Transverse colon (tissue), 4 donors: ENCODE measurements at places on chromosomes 16 and 17. TPM values are rescaled to one million over a fixed set of nuclear protein-coding genes. Genes with fewer than 3 reads are reported as not detected.
A peak's percentile ranks its signal among the peaks of the same experiment; 100 is the strongest.

The CA4 gene
- total RNA-seq = 359 TPM

DNA sequence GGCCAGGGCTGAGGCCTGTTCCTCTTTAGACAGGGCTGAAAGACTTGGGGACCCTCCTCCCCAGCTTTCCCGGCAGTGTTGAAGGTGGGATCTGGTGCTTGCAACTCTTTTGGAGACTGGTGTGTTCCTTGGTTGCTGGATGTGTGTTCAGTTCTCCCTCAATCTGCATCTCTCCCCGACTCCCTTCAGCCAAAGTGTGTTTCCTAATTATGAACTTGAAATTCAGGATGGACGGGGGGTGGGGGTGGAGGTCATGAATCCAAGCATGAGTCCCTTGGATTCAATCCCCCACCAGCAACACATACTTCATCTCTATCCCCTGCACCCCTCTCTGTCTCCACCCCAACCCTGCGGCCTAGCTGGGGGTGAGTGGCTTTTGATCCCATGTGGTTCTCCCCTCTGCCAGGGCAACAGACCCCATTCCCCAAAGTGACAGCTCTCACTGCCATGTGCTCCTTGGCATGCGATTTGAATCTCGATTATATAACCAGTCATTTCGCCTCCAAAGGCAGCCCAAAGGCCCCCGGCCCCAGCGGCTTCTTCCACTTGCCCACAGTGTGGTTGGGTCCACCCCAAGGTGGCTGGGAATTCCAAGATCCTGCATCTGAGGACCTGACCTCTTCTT is 1.3 kb downstream of the ARHGAP23 start:
- no peaks in the 10 kb centered on the region for H3K36me3 ChIP-seq
- peaks cover 13% of the 10 kb centered on the region for H3K4me1 ChIP-seq
- peaks cover 8% of the 10 kb centered on the region for H3K27me3 ChIP-seq
- DNase-seq = no peak
- peak overlapping the region; percentile 96 for H3K27ac ChIP-seq

The TEX19 gene
- total RNA-seq = not detected

DNA sequence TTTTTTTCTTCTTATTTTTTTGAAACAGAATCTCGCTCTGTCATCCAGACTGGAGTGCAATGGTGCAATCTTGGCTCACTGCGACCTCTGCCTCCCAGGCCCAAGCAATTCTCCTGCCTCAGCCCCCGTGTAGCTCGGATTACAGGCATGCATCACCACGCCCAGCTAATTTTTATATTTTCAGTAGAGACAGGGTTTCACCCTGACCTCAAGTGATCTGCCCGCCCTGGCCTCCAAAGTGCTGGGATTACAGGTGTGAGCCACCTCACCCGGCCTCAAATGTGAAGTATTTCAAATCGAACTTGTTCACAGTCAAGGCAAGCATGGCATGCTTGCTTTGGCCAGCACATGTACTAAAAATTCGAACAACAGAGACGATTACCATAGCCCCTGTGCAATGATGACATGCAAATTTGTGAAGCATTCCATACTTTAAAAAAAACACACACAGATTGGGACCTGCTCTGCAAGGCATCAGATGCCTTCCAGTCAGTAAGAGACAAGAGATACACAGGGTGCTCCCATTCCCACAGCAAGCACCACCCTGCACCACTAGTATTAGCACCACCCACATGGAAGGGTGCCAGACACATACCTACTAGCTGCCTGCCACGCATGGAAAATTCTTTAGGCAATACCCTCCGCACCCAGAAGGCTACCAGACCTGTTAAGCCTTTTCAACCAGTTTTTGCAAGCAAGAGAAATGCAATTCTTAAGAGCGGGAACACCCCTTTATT is 47.2 kb downstream of the ANKRD11 start:
- no peaks in the 10 kb centered on the region for H3K36me3 ChIP-seq
- peak overlapping the region; percentile 69 for H3K27ac ChIP-seq
- peak; percentile 70 for DNase-seq
- no peak overlapping the region for H3K4me3 ChIP-seq
- H3K4me1 ChIP-seq = peaks cover 89% of the 10 kb centered on the region
- H3K27me3 ChIP-seq = no peaks in the 10 kb centered on the region

DNA sequence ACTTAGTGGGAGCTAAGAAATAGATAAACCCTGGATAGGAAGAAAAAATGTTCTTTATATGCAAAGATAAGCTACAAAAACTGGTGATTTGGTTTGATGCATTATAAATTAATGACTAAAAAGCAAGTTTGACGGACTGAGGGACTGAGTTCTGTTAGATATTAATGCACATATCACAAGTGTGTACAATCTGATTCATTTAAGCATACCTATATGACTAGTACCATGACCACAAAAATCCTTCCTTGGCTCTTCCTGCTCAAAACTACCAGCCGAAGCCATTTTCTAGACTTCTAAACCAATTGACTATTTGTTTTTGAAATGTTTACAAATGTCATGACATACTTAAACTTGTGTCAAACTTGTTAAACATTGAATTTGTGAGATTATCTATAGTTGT is 374.5 kb upstream of the MON1B start:
- no peak for DNase-seq
- H3K27ac ChIP-seq = no peak overlapping the region
- no peak overlapping the region for H3K4me3 ChIP-seq
- no peaks in the 10 kb centered on the region for H3K4me1 ChIP-seq
- no peaks in the 10 kb centered on the region for H3K36me3 ChIP-seq
- no peaks in the 10 kb centered on the region for H3K27me3 ChIP-seq

The FGF11 gene
- 2.4 TPM for total RNA-seq

DNA sequence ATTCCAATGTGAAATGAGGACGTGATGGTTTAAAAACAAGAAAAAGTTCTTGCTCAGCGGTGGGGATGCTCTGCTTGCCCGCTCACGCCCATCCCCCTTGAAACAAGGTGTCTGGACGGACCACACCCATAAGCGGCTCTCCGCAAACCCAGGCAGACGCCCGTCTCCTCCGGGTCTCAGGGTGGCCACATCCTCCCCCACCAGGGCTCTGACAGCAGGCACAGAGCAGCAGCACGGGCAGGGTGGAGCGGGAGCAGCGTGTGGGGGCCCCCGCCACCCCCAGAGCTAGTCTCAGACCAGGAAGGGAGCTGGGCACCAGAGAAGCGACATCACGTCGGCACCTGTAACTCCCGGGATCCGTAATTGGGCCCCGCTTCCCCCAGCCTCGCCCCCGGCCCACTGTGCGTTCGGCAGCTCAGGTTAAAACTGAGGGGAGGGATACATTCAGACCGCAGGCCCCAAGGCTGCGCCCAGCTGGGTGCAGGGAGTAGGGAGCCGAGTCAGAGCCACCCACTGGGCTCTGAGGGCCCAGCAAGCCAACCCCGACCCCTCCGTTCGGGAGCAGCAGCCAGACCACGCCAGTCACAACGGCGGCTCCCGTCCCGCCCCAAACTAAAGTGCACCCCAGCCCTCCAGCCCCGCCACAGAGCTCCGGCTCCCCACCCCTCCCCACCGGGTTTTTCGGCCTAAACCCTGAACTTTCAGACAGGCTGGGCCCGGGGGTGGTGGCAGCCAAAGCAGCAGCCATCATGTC is 22.0 kb downstream of the CLUH start:
- no peaks in the 10 kb centered on the region for H3K36me3 ChIP-seq
- no peak overlapping the region for H3K27ac ChIP-seq
- H3K27me3 ChIP-seq = no peaks in the 10 kb centered on the region
- DNase-seq = no peak

The TMC6 gene
- total RNA-seq = 181 TPM

GRCh38 chr17:28818819-28819221 is 23.8 kb downstream of the FAM222B start:
- H3K27me3 ChIP-seq = no peaks in the 10 kb centered on the region
- no peak overlapping the region for H3K27ac ChIP-seq
- DNase-seq = no peak
- no peak overlapping the region for H3K4me3 ChIP-seq
- H3K4me1 ChIP-seq = no peaks in the 10 kb centered on the region
